ENCODE measurements at places on chromosomes 1 and 21.
A peak's percentile ranks its signal among the peaks of the same experiment; 100 is the strongest.

GRCh38 chr1:3313576-3313950, 140.9 kb upstream of the ARHGEF16 start:
- DNase-seq = no peak

DNA sequence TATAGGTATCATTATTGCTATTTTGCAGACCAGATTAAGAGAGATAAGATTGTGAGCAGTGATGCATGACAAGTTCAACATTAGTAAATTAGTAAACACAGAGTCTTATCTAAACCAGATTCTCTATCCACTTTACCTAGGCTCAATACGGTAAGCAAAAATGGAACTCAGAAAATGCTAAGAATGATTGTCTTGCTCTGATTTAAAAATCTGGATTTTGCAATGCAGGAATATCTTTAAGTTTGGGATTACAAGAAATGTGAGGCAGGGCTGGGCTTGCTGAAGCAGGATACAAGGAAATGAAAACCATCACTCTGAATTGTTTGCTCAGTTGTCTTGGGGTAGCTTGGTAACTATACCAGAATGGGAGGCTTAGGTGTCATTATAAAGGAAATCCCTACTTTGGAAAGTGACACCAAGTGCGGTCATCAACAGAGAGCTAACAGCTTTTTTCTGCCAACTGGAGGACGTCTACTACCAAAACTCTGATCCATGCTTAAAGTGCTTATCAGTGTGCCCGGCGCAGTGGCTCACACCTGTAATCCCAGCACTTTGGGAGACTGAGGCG, 332.7 kb upstream of the RUNX1 start:
- DNase-seq = no peak

- DNase-seq = peak; percentile 95
These were observed 3.0 kb upstream of the ID3 start for GRCh38 chr1:23562137-23562876.

- no peak for DNase-seq
These were observed 49.4 kb downstream of the MAN1A2 start for GRCh38 chr1:117416546-117417125.

DNA sequence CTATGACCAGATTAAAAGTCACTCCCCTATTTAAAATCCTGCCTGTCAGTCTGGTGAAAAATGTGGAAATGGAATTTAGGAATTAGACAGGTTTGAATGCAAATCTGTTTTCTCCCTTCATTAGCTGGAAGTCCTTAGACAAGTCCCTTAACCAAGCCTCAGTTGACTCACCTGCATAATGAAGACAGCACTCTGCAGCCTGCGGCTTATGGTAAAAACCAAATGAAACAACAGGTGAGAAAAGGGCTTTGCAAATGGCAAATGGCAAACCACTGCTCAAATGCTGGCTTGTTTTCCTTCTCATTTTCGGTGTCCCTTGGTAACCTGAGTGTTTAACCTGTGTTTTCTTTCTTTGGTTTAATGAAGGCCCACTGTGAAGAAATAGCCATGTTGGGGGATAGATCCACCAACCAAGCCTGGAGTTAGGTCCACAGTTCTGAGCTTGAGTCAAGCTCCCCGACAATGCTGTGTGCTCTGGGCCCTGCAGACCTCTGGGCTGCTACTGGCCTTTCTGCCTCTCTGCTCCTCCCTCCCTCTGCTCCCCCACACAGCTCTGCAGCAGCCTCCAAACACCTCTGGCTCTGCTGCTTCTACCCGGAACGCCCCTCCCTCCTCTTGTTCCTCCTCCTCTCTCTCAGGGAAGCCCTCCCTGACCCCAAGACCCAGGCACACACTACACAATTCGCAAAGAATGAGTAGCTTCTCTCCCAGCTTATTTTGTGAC, 641.8 kb downstream of the MATN1 start:
- no peak for DNase-seq

DNA sequence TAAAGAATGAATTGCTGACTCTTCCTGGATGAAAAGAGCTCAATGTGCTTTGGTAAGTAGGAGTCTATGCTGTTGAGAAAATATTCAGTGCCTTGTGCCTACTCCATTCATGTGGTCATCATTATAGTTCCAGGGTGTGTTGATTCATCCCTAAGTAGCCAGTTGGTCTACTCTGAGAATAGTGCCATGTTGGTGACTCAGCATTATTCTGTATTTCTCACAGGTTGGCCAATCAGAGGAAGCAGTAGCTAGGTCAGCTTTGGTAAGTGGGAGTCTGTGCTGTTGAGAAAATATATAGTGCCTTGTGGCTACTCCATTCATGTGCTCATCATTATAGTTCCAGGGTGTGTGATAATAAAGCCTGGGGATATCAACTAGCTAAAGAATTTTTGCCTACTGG, 397.3 kb downstream of the AGBL4 start:
- DNase-seq = no peak

DNA sequence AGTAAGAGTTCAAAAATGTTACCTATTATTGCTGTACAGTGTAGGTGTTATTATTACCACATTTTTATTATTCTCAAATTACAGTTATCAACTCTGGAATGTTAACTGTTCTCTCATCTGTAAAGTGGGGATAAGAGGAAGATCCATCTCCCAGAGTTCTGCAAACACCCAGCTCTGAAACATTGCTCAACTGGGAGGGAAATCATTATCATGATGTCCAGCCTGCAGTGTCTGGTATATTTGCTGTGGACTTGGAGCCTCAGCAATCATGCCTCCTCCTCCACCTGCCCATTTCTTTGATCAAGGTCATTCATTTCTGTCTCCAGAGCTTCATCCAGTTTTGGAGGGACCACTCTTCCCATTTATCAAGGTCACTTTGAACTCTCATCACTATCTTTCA, 39.4 kb downstream of the C8A start:
- DNase-seq = no peak

- no peak for DNase-seq
These were observed 1762.1 kb downstream of the BRINP3 start for GRCh38 chr1:188715566-188715965.

DNA sequence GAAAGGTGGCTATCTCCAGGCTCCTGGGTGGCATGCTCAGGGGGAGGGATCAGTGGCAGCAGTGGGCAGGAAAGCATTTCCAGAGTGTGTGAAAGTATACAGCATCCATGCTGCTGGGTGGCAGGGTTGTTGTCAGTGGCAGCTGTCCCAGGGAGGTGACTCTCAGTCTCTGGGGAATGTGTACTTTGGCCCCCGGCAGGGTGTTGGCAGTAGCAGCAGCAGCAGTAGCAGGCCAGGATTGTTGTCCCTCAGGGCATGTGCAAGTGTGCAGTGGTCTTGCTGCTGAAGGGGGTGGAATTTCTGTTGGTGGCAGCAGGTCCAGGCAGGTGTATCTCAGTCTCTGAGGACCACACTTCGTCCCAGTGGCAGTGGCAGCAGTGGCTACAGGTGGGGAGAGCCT, 71.7 kb upstream of the GUCA2B start:
- DNase-seq = no peak

DNA sequence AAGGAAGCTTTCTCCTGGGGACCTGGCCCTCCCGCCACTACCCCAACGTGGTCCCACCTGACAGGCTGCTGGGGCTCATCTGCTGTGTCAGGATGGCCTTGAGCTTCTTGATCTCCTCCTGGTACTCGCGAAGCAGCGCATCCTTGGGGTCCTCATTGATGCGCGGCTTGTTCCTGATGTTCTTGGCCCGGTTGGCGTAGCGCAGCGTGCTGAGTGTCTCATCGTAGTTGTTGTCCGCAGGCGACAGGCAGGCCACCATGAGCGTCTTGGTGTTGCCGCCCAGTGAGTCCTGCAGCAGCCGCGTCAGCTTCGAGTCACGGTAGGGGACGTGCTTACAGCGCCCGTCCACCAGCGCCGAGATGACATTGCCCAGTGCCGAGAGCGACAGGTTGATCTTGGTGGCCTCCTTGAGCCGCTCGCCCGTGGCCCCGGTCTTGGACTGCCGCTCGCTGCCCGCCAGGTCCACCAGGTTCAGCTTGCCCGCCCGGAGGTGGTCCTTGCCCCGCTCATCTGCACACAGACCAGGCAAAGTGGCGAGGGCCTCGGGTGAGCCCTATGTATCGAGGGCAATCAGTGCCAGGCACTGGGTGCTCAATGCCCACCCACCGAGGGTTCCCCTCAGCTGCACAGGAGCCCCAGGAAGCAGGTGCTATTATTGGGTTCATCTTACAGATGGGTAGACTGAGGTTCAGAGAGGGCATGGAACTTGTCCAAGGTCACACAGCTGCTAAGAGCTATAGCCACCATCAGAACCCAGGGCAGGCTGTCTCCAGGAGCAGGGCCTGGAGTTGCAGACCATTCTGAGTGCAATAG, 13.2 kb downstream of the KIF17 start:
- no peak for DNase-seq

DNA sequence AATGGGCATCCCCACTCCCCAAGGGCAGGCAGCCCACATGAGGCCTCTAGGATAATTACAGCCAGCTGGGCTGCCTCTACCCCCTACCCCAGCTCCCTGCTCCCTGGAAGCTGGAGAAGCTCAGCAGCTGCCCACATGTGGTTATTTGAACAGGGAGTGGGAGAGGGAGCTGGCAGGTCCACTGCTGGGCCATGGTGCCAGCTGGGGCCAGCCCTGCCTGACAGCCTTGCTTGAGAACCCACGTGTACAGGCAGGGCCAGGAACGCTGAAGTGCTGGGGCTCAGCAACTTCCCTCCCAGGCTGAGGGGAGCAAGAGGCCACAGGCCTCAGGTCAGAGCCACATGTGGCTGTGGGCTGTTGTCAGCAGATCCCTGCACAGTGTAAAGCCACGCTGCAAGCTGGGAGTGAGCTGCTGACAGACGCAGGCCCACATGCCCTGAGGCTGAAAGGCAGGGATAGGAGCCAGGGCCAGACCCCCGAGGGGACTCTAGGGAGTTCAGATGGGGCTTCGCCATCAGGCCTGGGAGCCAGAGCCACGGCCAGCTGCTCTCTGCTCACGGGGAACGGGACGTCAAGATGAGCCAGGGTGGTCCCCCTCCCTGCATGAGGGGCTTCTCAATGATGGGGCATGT, 129.0 kb downstream of the SYF2 start:
- DNase-seq = no peak

DNA sequence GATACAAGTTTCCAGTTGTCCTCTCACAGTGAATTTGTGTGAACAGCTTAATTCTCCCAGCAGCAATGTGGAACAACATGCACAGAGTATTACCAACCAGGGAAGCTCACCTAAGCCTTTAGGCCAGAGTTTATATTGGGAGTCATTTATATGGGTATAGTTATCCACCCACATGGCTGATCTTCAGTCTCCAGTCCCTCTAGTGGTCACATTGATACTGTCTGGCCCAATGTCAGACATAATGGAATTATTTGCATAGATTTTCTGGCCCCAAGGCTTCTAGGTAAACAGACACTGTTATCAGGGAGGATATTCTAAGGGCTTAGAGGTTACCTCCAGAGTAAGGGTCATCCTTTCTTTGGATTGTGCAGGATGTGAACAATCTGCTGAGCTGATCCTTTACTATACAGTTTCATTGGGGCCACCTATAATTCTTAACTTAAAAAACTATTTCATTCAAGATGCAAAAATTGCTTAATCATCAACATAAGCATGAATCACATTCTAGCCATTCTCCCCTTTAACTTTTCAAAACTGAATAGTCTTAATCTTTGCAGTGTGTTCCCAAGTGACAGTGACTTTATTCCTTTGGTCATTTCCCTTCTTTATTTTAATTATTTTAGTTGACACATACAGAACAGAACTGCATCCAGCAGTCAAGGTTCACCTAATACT, 210.9 kb downstream of the LTN1 start:
- no peak for DNase-seq

- DNase-seq = no peak
These were observed 8.3 kb downstream of the TTC22 start for GRCh38 chr1:54792686-54793282.

GRCh38 chr1:2589431-2590232, 3.1 kb downstream of the PRXL2B start:
- no peak for DNase-seq

- no peak for DNase-seq
These were observed 21.5 kb upstream of the FMN2 start for GRCh38 chr1:240070188-240070587.

- peak; percentile 24 for DNase-seq
These were observed 48.2 kb upstream of the TNFSF4 start for GRCh38 chr1:173255214-173255813.

DNA sequence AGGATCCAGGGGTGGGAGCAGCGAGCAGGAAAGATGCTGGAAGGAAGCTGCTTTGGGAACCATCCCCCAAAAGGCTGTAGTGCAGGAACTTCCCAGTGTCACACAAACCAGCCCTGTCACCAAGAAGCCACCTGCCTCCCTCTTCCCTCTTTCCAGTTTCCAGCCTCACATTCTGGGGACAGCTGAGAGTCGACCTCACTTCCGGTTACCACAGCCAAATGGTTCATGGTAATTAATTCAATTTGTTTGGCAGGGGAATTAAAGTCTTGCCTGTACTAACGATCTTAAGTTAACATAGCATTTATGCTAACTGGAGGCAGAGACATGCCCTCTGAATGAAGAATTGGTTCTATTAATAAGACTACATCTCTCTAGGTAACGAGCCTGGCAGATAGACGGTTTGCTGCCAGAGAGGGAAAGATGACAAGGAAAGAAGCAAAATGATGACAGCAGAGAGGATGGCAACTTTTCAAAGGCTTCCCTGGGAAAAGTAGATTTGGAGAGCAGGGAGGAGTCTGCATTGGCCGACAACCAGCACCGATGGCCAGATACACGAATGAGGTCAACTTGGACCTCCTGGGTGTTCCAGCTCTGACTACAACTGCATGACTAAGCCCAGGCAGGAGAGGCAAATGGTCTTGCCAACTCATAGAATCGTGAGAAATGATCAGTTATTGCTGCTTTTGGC, 64.1 kb downstream of the TMCO4 start:
- no peak for DNase-seq

DNA sequence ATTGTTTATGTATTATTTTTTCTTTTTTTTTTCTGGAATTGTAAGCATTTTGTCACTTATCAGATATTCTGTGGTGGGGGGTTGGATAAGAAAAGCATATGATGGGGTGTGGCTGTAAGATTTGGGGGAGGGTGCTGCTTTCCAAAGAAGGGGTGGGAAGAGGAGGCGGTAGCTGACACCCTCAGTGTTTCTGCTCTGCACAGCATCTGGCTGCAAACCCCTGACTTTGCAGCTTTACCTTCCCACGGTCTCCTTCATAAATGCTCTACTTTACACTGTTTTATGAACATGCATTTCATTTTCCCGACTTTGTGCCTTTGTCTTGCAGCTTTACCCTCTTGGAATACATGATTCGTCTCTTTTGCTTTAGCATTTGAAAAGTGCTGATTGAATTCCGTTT, 7.6 kb downstream of the FMN2 start:
- no peak for DNase-seq

DNA sequence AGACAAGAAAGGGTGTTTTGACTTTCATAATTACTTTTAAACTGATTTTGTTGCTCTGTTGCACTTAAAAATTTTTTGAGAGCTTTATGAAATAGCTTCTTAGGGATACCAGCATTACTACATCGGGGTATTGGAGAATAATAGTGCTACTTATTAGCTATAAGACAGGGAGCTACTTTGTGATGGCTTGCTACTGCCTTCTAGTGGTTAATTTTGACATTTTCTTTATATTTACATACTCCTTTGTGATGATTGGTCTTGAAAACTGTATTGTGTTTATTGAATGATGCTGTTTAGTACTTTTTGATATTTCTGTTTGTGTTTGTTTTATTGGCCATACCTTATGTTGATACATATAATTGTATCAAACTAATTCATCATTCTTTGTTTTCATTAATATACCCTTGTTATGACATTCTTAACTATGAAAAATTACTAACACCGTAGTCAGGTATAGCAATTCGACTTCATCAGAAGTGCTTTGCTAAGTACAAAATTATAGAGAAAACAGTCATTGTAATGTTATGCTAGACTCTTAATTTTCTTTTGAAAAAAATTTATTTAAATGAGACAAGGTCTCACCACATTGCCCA, 85.5 kb downstream of the CLIC4 start:
- peak; percentile 37 for DNase-seq
